Stromal cell of bone marrow (primary cell): ENCODE measurements at places on chromosomes 11 and 22.

GRCh38 chr22:22835771-22836291 lies 51.8 kb upstream of the IGLL5 start:
- DNase-seq = no peak

DNA sequence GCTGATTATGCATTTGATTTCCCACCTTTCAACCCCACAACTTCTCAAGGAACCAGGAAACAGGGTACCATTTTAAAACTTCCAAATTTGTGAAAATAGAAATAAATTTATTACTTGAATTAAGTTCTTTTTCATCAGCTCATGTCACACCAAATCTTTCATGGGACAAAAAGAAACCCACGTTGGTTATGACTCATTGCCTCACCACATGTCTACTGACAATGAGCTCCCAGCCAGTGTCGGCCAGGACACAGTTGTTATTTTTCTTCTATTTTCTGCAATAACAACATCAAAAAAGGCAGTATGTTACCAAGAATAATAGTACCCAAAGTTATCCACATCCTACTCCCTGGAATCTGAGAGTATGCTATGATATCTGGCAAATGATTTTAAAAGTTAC lies 17.3 kb downstream of the MS4A6A start:
- DNase-seq = no peak

GRCh38 chr11:132898676-132899075 lies 633.6 kb downstream of the OPCML start:
- DNase-seq = no peak

GRCh38 chr11:1844221-1845094 lies 5.7 kb downstream of the TNNI2 start:
- no peak for DNase-seq

DNA sequence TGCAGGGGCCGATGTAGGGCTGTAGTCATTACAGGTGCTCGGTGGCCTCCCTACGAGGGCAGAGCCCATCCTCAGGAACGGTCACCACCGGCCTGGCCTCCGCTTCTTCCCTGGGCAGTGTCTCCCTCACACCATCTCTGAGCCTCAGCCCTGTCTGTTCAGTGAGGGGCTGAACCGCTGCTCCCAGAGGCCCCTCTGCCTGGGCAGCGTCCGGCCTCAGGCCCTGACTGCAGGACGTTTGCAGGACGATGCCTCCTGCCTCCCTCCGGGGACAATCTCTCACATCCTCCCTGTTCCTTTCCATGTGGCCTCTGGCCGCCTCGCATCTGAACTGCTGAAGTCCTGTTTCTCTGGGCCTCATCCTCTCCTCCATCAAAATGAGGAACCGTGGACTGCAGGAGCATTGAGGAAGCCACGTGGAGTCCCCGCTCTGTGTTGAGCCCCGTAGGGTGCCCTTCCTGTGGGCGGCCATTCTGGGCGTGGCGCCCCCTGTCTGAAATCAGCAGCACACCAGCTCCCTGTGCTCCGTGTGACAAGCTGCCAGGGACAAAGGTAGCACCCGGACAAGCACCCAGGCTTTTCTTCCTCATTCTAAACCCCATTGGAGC lies 933.5 kb downstream of the BRD1 start:
- DNase-seq = no peak

DNA sequence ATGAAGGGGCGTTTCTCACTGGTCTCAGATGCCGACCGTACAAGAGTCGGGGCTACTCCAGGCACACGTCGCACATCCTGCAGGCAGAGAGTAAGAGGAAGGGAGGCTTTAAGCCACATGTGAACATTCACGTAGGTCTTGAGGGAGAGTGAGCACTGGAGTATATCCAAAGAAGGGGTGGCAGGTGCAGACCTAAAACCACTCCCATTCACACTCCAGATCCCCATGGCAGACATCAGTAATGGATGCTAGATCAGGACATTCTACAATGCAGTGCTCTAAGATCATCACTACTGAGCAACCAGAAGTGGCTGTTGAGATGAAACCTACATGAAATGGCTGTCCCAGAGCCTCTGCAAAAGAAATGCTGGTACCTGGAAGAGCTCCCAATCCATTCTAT lies 39.0 kb downstream of the WT1 start:
- DNase-seq = no peak

GRCh38 chr11:74011360-74012073 lies 2.6 kb upstream of the UCP3 start:
- peak; percentile 81 for DNase-seq

DNA sequence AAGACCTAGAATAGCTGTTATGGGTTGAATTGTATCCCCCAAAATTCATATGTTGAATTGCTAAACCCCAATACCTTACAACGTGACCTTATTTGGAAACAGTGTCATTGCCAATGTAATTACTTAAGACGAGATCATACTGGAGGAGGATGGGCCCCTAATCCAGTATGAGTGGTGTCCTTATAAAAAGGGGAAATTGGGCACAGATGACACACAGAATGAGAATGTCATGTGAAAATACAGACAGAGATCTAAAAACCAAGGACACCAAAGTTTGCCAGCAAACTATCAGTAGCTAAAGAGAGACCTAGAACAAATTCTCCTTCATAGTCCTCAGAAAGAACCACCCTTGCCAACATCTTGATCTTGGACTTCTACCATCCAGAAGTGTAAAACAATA lies 127.7 kb downstream of the ATXN10 start:
- DNase-seq = no peak

- DNase-seq = no peak
Measured at GRCh38 chr22:34055525-34056200, 135.4 kb upstream of the LARGE1 start.
